ENCODE measurements at places on chromosomes 5 and 9. TPM values are rescaled to one million over a fixed set of nuclear protein-coding genes. Genes with fewer than 3 reads are reported as not detected.

Gene PTPN3
- total RNA-seq, result under 0.01 TPM

Gene FBP1
- not detected for total RNA-seq

Gene ARL15
- 28.1 TPM for total RNA-seq

Gene IL13
- not detected for total RNA-seq

Gene FAT2
- not detected for total RNA-seq
